Neural progenitor cell (in vitro differentiated cells): ENCODE measurements at places on chromosomes 7 and 10.

DNA sequence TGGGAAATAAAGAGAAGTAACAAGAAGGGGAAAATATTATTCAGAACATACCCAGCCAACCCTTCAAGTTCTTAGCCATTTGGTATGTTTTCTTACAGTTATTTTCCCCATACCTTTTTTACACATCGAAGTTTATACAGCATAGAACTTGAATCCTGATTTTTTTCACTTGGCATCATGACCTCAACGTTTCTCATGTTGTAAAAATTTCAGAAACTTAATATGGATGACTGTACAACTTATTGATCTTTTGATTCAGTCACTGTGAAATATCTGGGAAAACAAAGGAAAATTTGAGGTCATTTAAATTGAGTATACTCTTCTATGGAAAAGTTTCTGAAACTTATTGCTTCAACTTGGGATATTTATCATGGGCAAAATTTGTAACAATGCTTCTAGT, 103.6 kb upstream of the FAM171A1 start:
- DNase-seq: no peak

DNA sequence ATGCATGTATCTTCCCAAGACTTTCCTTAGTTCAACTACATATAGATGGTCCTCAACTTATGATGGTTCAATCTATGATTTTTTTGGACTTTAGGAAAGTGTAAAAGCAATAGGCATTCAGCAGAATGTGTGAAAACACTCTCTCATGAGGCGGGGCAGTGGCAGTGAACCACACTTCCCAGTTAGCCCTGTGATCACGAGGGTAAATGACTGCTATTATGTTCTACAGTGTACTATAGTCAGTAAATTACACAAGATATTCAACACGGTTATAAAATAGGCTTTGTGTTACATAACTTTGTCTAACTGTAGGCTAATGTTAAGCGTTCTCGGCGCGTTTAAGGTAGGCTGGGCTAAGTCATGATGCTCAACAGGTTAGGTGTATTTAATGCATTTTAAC, 169.3 kb downstream of the AMPH start:
- DNase-seq: no peak

- DNase-seq: no peak
Measured at GRCh38 chr7:37083311-37084096, 359.2 kb upstream of the AOAH start.

DNA sequence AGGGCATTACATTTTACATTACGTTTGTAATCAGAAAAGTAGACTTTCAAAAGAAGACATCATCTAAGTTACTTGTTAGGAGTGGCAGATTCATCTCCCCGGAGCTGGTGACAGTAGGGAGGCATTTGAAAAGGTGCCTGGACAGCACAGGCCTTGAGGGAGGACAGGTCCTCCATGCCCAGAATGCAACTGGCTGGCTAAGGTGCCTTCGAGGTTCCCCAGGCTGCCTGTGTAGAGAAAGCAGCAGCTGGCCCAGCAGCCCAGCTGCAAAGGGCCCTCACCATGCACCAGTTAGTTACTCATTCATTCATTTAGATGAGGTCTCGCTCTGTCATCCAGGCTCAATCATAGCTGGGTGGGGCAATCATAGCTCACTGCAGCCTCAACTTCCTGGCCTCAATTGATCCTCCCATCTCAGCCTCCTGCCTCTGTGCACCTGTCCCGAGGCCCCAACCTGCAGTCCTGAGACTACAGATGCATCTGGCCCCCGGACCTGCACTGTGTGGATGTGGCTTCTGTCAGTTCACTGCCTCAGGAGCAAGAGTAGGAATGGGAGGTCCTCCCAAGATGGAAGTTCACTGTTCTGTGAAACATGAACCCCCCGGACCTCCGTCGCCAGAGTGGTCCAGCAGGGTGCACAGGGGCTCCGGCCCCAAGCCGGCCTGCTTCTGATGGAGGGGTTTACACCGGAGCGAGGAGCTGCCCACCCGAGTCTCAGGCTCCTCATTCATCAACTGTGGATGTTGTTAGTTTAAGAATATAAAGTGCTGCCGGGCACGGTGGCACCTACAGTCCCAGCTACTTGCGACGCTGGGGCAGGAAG, 36.6 kb downstream of the PRKAG2 start:
- DNase-seq: no peak

DNA sequence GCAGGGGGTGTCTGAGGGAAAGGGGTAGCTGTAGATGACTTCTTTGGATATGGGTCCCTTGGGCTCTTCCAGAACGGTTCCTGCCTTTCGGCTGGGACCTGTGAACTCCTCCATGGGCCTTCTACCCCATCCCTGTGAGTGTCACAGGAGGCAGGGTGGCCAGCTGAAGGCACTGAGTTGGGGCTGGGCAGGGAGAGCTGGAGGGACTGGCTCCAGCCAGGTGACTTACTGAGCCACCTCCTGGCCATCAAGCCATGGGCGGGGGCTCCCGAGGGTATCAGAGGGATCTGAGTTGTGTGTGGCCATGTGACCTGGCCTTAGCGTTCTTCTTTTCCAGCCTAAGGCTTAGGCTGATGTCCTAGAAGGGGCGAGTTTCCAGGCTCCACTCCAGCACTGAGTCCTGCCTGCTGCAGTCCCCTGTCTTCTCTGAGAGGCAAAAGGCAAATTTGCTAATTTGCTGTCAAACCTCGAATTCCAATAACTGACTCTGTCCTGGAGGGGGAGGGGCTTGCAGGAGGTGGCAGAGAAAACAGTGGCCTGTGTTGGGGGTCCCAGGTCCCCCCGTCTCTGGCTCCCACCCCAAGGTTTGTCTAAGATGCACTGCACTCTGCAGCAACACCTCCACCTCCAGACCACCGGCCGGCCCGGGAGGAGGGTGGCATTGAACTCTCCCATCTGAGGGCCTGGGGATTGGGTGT, 27.2 kb downstream of the ADCYAP1R1 start:
- DNase-seq: no peak

DNA sequence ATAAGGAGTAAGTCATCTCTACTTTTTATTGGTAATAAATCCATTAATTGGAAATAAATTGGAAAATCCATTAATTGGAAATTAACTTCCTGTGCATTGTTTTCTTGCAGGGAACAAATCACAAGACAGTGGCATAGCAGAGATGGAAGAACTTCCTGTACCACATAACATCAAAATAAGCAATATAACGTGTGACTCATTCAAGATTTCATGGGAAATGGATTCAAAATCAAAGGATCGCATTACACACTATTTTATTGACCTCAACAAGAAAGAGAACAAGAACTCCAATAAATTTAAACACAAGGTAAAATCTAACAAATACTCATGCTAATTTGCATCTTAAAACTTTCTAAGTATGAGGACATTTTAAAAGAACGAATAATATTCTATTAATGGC, 57.8 kb downstream of the PHYHIPL start:
- DNase-seq: no peak

DNA sequence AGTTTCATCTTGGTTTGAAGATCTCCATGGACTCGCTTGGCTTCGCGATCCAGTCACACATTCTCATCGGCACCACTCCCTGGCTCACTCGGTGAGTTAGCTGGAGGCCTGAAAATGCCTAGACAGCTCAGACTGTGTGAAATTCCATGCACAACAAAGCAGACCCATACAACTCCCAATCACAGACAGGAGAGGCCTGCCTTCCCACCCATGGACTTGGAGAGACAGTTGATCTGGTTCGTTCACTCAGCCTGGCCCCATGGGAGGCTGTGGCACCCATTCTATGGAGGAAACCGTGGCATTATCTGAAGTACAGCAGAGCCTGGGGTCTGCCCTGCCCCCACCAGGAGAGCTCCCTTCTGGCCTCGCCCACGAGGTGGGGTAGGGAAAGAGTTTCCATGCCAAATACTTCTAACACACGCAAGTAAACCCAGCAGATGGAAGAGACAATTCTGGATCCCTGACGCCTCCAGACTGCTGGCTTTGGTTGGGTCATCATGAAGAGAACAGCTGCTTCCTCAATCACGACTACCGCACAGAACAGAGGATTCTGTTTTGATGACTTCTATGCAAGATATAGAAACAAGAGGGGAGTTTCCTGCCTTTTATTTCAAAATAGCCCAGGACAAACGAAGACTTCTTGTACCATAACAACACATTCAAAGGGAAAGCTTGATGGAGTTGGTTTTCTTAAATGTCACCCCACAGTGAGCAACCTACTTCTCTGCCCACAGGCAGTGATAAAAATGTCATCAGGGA, 15.9 kb downstream of the FAM53B start:
- no peak for DNase-seq

GRCh38 chr7:44279286-44279685, 46.1 kb downstream of the CAMK2B start:
- DNase-seq: peak; percentile 35

- DNase-seq: no peak
Measured at GRCh38 chr7:28157076-28157745, 23.4 kb downstream of the JAZF1 start.

GRCh38 chr7:28191751-28192150, 11.2 kb upstream of the JAZF1 start:
- no peak for DNase-seq

DNA sequence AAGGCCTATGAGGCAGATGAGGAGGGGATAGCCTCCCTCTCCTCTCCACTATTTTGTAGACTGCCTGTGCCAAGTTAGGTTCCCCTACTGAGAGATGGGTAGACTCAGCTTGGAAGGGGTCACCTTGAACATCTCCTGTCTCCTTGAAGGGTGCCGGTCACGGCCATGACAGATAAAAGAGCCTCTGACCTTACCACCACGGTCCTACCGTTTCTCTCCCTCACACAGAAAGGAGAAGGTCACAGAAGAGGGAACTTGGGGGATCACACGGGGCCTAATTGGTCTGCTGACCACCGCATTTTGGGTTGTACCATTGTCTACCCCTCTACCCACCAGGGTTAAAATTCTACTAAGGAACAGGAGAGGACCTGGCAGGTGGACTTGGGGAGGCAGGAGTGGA, 17.0 kb downstream of the PRSS2 start:
- DNase-seq: no peak

GRCh38 chr10:62652564-62652963, 152.0 kb upstream of the ADO start:
- DNase-seq: no peak

DNA sequence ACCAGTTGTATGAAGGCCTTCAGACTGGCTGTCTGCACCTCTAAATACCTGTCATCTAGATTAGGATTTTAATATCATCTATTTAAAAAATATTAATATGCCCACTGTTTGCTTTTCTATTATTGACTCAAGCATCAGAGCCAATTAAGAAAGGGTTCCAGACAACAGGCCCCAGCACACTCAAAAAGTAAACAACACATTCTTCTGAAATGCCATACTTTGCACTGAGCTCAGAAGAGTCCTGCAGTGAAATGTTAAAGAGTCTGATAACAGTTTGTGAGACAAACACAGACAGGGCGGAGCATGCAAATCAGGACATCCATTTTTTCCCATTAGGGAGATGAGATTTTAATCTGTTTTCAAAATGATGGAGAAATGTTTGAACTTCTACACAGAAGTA, 45.9 kb upstream of the KLF6 start:
- DNase-seq: no peak

DNA sequence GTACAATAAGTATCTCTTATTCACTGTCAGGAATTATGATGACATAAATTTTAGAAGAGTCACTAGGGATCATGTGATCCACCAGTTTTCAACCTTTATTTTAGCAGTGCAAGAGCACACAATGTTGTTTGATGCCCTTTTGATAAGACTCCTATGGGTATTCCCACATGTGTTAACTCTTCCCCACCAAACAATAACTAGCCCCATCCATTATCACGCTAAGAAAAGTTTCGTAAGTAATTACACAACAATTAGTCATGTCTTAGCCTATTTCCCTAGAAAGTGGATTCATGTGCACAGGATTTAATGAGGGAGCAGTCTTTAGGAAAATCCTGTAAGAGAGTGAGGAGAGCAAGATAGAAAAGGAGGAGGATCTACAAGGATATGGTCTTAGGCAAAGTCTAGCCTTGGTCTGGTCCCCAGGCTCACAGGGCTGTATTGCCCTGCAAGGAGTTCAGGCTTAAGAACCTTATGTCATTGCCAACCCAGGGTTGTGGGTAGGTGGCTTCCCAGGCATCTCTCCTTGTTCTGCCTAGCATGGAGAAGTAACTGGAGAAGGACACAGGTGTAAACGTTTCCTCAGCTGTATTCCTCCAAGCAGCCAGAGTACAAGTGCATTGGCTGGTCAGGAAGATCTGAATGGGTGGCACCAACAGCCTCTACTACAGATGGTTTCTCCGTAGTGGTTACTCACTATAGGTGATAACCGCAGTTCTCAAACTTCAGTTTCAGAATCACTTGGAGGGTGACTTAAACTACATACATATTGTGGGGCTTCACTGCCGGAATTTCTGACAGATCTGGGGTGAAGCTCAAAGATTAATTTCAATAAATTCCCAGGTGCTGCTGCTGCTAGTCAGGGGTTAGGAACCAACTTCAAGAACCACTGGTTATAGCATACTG, 574.5 kb downstream of the SUGCT start:
- no peak for DNase-seq

DNA sequence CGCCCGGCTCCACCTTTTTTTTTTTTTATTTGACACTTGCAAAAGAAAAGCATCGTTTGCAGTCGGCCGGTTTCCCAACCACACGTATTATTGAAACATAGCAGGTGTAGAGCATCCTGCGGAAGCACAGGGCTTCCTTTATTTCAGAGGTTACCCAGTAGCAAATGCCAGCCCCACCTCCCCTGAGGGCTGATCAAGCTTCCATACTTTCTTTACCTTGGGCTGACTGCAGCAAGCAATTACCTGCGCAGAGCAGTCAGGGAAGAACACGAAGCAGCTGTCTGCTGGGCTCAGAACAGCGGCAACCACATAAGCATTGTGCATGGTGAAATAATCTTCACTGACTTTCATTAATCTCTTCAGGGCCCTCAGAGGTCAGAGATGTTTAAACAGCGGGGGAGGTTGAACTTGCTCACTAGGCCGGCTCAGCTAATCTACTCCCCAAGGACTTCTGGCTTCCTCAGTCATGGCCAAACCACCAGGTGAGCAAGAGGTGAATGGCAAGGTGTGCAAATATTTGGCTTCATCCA, 784.7 kb upstream of the AUTS2 start:
- DNase-seq: no peak
